ENCODE measurements at places on chromosomes 5 and 9.
A peak's percentile ranks its signal among the peaks of the same experiment; 100 is the strongest.

- DNase-seq, result no peak
These were observed 139.4 kb downstream of the GAPVD1 start for GRCh38 chr9:125400725-125401716.

GRCh38 chr5:68329554-68330255, 114.1 kb downstream of the PIK3R1 start:
- no peak for DNase-seq

- no peak for DNase-seq
These were observed 37.7 kb upstream of the RAPGEF6 start for GRCh38 chr5:131672776-131673175.

- no peak for DNase-seq
These were observed at the start of the genes BHMT2 and DMGDH for GRCh38 chr5:79069488-79070349. Gene BHMT2, plus strand, starts transcription at chr5:79069767. Its CDS starts 16 bp downstream, at chr5:79069783. Gene DMGDH, minus strand, starts transcription at chr5:79069674. Its CDS starts 54 bp downstream, at chr5:79069620.

GRCh38 chr5:176153741-176154140, 84.5 kb upstream of the SIMC1 start:
- no peak for DNase-seq

GRCh38 chr5:10283927-10284635, 23.6 kb downstream of the CMBL start:
- DNase-seq, result peak; percentile 56

DNA sequence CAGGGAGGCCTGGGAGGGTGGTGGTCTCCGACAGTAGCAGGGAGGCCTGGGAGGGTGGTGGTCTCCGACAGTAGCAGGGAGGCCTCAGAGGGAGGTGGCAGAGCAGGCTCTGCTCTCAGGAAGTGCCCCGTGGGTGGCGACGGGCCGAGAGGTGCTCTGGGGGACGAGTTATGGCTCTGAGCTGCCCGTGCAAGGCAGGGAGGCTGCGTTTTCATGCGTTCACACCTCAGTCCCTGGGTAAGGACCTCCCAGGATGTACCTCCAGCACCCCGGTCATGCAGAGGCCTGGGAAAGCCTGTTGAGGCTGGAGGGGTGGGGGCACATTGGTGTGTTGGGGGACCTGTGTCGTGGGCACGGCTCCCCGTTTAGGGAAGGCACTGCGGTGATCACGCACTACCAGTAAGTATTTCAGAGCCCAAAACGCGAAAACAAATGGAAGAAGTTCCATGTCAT, 37.4 kb upstream of the CLPTM1L start:
- DNase-seq, result no peak

DNA sequence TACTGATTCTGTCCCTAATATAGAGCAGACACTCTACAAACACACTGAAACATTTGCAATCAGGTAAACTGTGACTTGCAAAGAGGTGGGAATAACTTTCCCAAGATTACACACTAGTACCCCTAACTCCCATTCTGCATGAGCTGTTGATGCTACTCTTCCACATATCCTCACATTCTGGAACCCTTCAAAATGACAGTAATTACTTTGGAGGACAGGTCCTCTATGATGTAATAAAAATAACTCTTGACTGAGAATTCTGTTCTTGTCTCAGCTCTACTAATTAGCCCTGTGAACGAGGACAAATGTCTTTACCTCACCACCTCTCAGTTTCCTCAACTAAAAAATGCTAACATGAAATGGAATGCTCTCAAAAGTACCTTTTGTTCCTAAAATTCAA, 49.5 kb upstream of the JMY start:
- no peak for DNase-seq

- DNase-seq, result no peak
These were observed 199.7 kb downstream of the ISL1 start for GRCh38 chr5:51582871-51583394.

- DNase-seq, result no peak
These were observed 255.4 kb downstream of the SMARCA2 start for GRCh38 chr9:2270565-2270964.

GRCh38 chr9:134473141-134474054, 147.1 kb downstream of the RXRA start:
- DNase-seq, result no peak

- no peak for DNase-seq
These were observed 254.6 kb upstream of the CYLC2 start for GRCh38 chr9:102740578-102740977.

DNA sequence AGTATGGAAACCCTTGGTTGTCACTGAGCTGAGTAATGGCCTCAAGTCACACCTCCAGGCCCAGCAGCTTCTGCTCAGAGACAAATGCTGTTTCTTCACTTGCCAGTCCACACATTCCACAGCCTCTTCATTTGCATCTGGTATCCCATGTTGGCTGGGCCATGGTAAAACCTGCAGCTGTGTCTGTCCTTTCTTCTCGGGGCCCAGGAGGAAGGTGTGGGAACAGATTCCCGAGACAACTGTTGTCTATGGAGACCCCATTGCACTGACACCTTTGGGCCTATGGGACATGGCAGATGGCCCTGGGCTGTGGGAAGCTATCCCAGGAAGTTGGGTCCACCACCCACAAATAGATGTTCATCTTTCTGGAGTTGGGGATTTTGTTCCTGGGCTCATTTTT, 85.1 kb downstream of the MACROH2A1 start:
- no peak for DNase-seq

DNA sequence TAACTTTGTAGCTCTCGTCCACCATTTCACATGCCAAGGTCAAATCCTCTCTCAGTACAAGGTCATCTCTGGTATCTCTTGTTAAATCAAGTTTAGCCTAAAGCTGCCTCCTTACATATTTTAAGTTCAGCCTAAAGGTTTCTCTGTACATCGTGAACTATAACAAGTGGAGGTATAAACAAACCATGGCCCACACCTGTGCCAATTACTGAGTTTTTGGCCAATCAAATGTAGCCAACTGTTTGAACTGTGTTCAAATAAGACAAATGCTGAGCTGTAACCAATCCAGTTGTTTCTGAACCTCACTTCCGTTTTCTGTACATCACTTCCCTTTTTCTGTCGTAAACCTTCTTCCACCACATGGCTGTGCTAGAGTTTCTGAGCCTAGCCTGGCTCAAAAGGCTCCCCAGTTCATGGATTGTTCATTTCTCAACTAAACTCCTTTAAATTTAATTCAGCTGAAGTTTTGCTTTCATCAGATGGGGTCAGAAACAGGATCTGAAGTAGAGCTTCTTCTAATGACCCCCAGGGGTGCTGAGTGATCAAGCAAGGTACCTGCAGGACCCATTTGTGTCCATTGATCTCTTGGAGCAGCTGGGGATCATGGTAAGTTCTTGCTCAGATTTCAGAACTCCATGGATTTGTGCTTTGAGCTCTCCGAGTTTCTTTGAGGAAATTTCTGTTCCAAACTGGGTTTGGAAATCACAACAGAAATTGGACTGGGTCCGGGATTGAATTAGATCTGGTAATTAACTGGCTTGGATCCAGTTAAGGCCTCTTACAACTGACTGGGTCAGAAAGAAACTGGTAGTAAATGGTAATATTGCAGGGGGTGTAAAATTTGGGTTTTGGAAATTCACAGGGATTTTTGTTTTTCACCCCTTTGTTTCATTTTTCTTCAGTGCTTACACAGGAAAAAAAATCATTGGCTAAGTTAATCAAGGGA, 11.0 kb upstream of the NANS start:
- DNase-seq, result no peak

GRCh38 chr5:73668017-73668416, 42.0 kb downstream of the ARHGEF28 start:
- no peak for DNase-seq

- no peak for DNase-seq
These were observed 11.4 kb upstream of the ZDHHC12 start for GRCh38 chr9:128735373-128735772.

DNA sequence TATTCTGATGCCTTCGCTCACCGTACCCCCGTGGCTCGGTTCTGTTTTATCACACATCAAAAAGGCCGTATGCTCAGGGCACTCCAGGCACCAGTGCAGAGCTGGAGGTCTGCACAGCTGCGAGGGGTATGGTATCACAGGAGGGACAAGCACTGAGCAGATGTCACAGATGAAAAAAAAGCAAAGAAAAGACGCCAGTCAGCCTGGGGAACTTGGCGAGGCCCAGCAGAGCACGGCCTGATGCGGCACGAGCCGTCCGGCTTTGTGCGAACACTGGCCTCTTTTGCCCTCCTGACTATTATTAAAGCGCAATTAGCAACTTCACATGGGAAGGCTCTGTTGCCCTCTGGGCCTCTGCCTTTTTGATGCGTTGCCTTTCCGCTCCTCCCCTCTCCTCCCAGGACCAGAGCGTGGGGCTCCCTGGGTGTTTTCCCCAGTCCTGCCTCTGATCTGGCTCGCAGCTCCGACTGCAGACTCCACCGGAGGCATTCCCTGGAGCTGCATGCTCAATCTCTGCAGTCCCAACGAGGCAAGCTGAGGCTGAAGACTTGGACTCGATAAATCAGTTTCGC, 44.4 kb downstream of the AK8 start:
- no peak for DNase-seq

- no peak for DNase-seq
These were observed 243.0 kb upstream of the PTGER4 start for GRCh38 chr5:40436535-40437237.

- no peak for DNase-seq
These were observed 339.7 kb downstream of the TMEM232 start for GRCh38 chr5:110386782-110387181.

- DNase-seq, result no peak
These were observed 116.3 kb downstream of the MED27 start for GRCh38 chr9:131963072-131964030.

GRCh38 chr9:36138901-36139300, 2.4 kb downstream of the GLIPR2 start:
- no peak for DNase-seq

- no peak for DNase-seq
These were observed 355.1 kb upstream of the TUSC1 start for GRCh38 chr9:26033336-26033735.

Measured in stimulated activated CD8-positive, alpha-beta memory T cell treated with anti-CD3 and anti-CD28 coated beads, Interleukin-7, amount 100 ng/mL, for 1 hour (primary cell).